ENCODE measurements at places on chromosomes 5 and 9.
A peak's percentile ranks its signal among the peaks of the same experiment; 100 is the strongest.

DNA sequence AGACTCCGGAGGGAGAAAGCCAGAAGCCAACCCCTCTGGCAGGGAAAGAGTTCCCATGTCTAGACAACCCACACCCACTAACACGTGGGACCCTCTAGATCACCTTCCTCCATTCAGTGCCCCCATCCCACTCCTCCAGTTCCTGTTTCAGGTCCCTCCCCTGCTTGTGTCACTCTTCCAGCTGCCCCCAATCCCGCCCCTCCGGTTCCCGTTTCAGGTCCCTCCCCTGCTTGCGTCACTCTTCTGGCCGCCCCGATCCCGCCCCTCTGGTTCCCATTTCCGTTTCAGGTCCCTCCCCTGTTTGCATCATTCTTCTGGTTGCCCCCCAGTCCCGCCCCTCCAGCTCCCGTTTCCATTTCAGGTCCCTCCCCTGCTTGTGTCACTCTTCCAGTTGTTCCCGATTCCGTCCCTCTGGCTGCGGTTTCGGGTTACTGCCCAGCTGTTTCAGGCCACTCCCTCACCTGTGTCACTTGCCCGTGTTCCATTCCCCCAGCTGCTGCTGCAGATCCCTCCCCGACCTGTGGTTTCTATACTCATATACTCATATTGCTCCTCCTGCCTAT is 64.8 kb upstream of the RANBP6 start:
- DNase-seq: peak; percentile 38
- peak overlapping the region; percentile 66 for H3K27ac ChIP-seq
- peaks cover 4% of the 10 kb centered on the region for H3K27me3 ChIP-seq
- H3K4me3 ChIP-seq: peak overlapping the region; percentile 78

- no peaks in the 10 kb centered on the region for H3K36me3 ChIP-seq
- no peak overlapping the region for H3K27ac ChIP-seq
Observed at GRCh38 chr5:5752844-5753243, 330.4 kb downstream of the ICE1 start.

- H3K36me3 ChIP-seq: no peaks in the 10 kb centered on the region
- H3K4me3 ChIP-seq: no peak overlapping the region
- H3K27me3 ChIP-seq: peaks cover 2% of the 10 kb centered on the region
- DNase-seq: no peak
- H3K4me1 ChIP-seq: no peaks in the 10 kb centered on the region
- no peak overlapping the region for H3K27ac ChIP-seq
Observed at GRCh38 chr5:61811052-61811451, 479.0 kb downstream of the ZSWIM6 start.

GRCh38 chr5:87850843-87851242 is 417.8 kb downstream of the TMEM161B start:
- no peak overlapping the region for H3K4me3 ChIP-seq
- H3K36me3 ChIP-seq: no peaks in the 10 kb centered on the region
- no peak overlapping the region for H3K27ac ChIP-seq
- no peaks in the 10 kb centered on the region for H3K27me3 ChIP-seq
- no peak for DNase-seq
- no peaks in the 10 kb centered on the region for H3K4me1 ChIP-seq

DNA sequence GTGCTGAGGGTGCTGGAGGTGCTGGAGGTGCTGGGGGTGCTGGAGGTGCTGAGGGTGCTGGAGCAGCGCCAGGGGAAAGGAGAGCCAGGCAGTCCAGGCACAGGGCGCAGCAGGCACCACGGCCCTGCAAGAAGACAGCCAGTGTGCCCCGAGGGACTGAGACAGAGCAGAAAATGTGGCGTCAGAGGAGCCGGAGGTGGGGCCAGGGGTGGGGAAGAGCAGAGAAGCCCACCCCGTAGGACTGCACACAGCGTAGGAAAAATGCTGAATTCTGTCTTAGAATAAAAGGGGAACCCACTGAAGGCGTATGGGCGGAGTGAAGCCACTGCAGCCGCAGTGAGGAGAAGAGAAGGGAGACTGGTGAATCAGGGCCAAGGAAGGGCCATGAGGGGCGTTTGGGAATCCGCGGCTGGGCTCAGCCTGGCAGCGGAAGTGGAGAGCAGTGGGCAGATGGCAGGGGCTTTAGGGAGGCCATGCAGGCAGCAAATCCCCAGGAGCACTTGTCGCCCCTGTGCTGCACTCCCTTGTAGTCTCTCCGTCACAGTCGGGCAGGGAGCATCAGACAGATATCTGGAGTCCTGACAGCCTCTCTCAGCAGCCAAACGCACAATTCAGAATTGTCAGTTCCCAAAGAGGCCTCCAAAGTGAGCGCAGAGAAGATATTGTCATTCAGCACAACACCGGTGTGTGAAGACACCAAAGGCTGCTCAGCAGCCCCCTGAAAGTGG is 35.9 kb upstream of the LECT2 start:
- H3K4me3 ChIP-seq: no peak overlapping the region
- H3K36me3 ChIP-seq: no peaks in the 10 kb centered on the region
- no peaks in the 10 kb centered on the region for H3K4me1 ChIP-seq
- no peak for DNase-seq
- no peak overlapping the region for H3K27ac ChIP-seq
- peaks cover 8% of the 10 kb centered on the region for H3K27me3 ChIP-seq

GRCh38 chr5:150399524-150400211 is 13.0 kb downstream of the CD74 start:
- H3K4me3 ChIP-seq: no peak overlapping the region
- H3K27ac ChIP-seq: no peak overlapping the region
- H3K27me3 ChIP-seq: no peaks in the 10 kb centered on the region
- DNase-seq: no peak

DNA sequence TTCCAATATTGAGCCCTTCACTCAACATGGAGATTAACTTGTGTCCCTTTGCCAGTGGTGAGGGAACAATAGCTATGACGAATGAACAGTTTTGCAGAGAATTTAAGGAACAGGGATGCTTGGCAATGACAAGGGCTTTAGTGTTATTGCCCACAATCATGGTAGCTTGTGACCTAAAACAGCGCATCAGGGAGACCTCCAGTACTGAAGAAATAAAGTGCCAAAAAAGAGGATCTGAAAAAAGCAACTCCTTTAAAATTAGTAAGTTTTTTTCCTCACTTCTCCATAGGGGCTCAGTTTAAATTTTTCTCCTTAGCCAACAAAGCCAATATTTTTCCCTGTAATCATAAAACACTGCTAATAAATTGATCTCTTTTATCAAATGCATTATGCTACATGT is 41.8 kb upstream of the PAM start:
- H3K4me3 ChIP-seq: no peak overlapping the region

DNA sequence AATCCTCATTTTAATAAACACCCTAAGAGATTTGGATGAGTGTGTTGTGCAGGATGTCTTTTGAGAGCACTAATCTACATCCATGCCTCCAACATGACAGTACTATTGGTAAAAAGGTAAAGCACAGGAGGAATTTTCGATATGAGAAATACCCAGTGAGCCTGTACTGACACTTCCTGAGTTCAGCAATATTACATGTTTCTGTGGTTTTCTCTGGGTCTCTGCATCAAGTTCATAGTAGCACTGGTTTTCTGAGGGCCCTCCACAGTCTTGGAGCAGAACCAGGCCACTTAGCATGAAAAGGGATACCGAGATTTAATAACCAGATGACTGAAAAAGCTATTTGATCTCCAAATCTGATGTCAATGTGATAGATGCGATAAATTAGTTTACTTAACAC is 524.1 kb downstream of the TMEM38B start:
- no peaks in the 10 kb centered on the region for H3K4me1 ChIP-seq
- H3K4me3 ChIP-seq: no peak overlapping the region
- no peak for DNase-seq
- no peak overlapping the region for H3K27ac ChIP-seq
- no peaks in the 10 kb centered on the region for H3K27me3 ChIP-seq
- H3K36me3 ChIP-seq: no peaks in the 10 kb centered on the region

- DNase-seq: no peak
- no peak overlapping the region for H3K27ac ChIP-seq
- H3K36me3 ChIP-seq: peaks cover 37% of the 10 kb centered on the region
- H3K27me3 ChIP-seq: no peaks in the 10 kb centered on the region
- H3K4me3 ChIP-seq: no peak overlapping the region
Observed at GRCh38 chr5:116115163-116115562, 30.3 kb downstream of the COMMD10 start.

- no peak overlapping the region for H3K27ac ChIP-seq
- no peaks in the 10 kb centered on the region for H3K4me1 ChIP-seq
- H3K27me3 ChIP-seq: no peaks in the 10 kb centered on the region
Observed at GRCh38 chr5:165602529-165602928, 2097.1 kb downstream of the MAT2B start.

DNA sequence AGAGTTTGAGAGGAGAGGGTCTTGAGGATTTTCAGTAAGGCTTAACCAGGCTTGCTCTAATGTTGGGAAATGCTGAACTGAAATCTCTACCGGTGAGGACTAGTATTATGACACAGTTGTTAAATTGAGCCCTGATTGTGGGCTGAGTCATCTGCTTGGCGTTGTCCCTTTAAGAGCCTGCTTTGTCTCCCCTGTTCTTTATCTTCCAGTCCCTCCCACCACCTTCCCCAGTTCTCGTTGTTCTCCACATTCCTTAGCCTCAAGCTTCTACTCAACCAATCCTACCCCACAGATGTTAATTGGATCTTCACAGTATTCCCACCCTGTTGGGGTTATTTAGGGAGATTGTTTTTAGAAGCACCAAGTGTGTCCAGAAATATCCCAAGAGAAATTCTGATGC is 57.6 kb downstream of the ANKRD55 start:
- DNase-seq: no peak
- no peaks in the 10 kb centered on the region for H3K36me3 ChIP-seq
- no peak overlapping the region for H3K4me3 ChIP-seq
- H3K4me1 ChIP-seq: peaks cover 16% of the 10 kb centered on the region
- no peak overlapping the region for H3K27ac ChIP-seq
